Midbrain (tissue), 1 donor: ENCODE measurements at places on chromosomes 1 and 21.
A peak's percentile ranks its signal among the peaks of the same experiment; 100 is the strongest.

- no peak for DNase-seq
These were observed 30.2 kb downstream of the TTC39A start for GRCh38 chr1:51299981-51300670.

- DNase-seq: no peak
These were observed 4.5 kb upstream of the NHLH1 start for GRCh38 chr1:160362168-160362957.

DNA sequence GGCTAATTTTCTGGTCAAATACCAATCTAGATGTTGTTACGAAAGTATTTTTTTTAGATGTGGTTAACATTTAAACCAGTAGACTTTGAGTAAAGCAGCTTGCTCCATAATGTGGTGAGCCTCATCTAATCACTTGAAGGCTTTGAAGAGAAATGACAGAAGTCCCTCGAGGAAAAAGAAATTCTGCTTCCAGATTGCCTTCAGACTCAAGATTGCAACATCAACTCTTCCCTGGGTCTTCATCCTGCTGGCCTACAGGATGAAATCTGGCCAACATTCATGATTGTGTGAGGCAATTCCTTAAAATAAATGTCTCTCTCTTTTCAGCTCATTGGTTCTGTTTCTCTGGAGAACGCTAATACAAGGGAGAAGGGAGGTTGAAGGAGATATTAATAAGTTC is 32.5 kb upstream of the SSX2IP start:
- no peak for DNase-seq

DNA sequence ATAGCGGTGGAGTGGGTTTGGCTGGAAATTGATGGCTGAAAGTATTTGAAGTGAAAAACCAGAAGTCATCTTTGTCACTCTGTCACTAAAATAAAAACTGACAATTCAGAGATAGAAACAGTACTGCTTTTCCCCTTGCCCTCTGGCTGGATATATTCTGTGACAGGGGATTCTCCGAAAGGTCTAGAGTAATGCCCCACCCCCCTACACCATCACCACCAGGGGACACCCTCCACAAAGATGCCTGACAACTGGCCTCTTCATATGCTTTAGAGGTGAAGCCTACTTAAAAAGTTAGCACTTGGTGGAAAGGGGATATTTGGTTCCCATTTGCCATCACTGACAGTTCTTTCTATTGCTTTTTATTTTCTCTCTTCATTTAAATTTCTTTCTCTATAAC is 73.5 kb downstream of the SGIP1 start:
- no peak for DNase-seq

- no peak for DNase-seq
These were observed 39.8 kb upstream of the SELENON start for GRCh38 chr1:25760122-25760719.

GRCh38 chr1:113995382-113995781 is 16.1 kb downstream of the OLFML3 start:
- no peak for DNase-seq

DNA sequence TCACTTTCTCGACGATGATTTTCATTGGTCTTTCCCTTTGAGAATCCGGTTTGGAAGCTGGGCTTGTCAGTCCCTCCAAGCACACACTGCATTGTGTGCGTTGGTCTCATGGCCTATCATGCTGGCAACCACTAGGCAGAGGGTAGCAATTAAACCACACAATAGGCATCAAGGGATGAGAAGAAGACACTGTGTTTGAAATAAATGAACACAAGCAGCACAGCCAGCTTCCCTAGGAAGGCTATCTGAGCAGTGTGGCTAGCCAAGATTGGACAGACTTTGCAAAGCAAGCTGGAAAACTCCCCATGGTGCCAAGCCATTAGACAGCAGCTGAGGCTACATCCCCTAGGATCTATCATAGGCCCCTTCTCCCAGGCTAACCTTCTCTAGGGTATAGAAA is 288.7 kb downstream of the NUF2 start:
- DNase-seq: no peak

GRCh38 chr1:32907435-32907834 is 6.2 kb upstream of the TMEM54 start:
- no peak for DNase-seq

DNA sequence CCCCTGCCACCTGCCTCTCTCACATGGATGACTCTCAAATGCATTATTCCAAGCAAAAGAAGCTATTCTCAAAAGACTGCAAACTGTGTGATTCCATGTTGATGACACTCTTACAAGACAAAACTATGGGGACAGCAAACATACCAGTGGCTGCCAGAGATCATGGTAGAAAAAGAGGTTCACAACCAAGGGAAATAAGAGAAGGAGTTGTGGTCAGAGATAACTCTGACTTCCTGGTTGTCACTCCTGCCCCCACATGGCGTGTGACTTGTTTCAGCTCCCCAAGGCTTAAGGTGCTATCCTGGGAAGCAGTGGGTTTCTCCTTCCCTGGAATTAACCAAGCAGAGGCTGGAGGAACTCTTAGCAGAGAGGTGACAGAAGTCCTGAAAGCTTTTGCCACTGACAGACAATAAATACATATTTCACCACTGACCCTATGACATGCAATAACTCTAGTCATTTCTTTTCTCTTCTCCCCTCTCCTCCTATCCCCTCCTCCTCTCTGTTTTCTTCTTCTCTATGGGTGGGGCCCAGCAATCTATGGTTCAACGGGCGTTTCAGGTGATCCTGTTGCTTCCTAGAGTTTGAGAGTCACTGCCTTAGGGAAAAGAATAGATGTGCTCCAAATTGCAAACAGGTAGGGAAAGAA is 185.1 kb downstream of the FCRL5 start:
- DNase-seq: no peak

DNA sequence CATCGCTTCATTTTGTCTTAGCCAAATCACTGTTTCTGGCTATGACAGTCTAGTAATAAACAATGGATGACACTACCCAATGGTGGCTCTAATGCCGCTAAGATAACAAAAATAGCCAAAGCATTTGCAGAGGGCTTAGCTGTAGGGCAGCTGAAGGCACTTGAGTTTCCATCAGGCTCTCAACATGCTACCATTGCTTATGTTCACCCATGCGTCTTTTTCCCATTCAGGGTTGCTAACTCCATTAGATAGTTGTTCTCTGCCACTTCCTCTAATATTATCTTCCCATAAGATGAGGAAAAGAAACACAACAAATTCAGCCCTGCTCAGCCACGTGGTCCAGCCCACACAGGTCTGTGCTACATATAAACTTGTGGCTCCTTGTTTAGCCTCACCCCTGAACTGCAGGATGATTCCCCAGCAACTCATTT is 159.6 kb downstream of the TOMM20 start:
- no peak for DNase-seq

DNA sequence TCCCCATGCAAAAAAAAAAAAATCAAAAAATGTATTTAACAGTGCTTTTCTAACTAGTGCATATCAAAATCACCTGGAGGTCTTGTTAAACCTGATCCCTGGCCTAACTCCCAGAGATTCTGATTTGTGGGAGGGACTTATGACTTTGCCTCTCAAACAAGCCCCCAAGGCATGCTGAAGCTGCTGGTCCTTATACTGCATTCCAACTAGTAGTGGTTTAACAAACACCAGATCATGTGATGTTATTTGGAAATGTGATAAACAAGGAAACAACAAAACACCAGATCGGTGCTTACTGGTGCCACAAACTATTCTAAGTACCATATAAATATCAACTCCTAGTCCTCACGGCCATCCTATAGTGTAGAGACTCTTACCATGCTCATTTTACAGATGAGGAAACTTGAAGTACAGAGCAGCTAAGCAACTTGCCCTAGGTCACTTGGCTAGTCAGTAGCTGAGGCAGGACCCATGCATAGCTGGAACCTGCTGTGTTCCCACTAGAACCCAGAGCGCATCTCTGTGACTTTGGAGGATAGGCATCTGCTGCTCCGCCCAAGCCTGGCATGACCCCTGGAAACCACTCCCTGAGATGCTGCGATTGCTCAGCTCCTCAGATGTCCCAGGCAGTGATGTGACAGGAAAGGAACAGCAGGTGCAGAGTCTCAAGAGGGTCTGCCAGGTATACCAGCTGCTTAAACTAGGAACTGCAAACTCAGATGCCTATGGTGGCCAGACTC is 38.1 kb downstream of the SOX13 start:
- DNase-seq: no peak

DNA sequence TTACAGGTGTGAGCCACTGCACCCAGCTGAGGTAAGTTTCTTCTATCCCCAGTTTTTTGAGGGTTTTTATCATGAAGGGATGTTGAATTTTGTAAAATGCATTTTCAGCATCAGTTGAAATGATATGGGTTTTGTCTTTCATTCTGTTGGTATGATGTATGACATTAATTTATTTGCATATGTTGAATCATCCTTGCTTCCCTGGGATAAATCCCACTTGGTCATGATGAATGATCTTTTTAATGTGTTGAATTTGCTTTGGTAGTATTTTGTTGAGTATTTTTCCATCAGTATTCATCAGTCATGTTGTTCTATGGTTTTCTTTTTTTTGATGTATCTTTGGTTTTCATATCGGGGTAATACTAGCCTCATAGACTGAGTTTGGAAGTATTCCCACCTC is 141.0 kb downstream of the RPS6KC1 start:
- no peak for DNase-seq

DNA sequence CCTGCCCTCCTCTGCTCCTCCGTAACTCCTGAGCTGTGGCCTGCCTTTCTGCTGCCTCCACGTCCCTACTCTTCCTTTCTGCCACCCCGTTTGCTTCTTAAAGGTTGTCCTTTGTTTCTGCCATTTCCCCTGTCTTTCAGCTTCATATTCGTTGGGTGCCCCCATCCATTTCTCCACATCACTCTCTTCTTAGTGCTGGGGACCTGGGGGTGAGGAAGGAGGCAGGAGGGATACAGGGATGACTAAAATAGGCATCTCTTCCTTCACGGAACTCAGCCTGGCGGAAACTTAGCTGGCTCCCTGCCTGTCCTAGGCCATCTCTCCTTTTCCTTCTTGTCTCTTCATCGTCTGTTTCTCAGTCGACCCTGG is 67.0 kb upstream of the CD1D start:
- DNase-seq: no peak

DNA sequence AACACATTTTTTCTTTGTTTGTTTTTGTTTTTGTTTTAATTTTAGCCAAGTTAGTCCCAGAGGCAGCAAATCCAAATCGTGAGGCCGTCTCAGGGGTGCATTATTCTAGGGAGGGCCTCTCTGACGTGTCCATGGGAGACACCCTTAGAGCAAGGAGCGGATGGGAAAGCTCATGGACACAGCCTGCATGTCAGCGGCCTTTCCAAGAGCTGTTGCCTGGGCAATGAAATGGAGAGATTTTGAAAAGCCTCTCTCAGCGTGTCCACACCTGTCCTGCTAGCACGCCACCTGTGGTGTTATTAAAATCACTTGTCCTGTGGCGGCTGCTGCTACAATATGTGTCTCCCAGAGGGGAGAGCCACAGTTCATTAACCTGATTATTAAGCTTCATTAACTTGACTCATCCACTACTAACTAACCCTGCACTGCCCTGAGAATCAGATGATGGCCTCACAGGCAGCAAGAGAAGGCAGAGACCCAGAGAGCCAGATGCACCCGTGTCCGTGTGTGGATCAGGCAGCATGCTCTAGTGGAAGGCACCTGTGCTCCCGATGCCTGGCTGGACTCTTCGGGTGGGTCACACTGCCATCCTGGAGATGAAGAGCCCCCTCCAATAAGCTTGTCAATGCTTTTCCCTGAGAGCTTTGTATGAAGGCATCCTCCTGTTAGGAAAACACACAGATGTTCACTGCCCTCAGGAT is 133.3 kb downstream of the PGBD5 start:
- no peak for DNase-seq

- no peak for DNase-seq
These were observed 490.6 kb downstream of the KIF26B start for GRCh38 chr1:245645406-245645805.

- DNase-seq: no peak
These were observed 306.2 kb downstream of the NFIA start for GRCh38 chr1:61388566-61388965.

GRCh38 chr1:53850082-53850673 is 12.1 kb upstream of the NDC1 start:
- no peak for DNase-seq

DNA sequence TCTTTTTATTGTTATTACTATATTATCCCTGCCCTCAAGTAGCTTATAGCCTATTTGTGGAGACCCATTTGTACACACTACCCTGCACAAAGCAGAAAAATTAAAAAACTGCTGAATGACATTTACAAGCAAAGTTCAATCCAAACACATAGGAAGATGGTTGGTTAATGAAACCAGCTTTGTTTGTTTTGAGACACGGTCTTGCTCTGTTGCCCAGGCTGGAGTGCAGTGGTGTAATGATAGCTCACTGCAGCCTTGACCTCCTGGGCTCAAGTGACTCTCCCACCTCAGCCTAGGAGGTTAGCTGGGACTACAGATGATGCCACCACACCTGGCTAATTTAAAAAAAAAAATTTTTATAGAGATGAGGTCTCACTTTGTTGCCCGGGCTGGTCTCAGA is 31.6 kb downstream of the TGFB2 start:
- DNase-seq: no peak

GRCh38 chr1:215643592-215644321 is 76.7 kb downstream of the KCTD3 start:
- DNase-seq: no peak

- peak; percentile 13 for DNase-seq
These were observed 10.4 kb upstream of the TMEM240 start for GRCh38 chr1:1550591-1551432.

GRCh38 chr1:80363689-80364475 is 1357.4 kb upstream of the ADGRL4 start:
- DNase-seq: no peak

GRCh38 chr1:184820218-184820750 is 65.6 kb upstream of the EDEM3 start:
- no peak for DNase-seq

- no peak for DNase-seq
These were observed 11.9 kb downstream of the WNT9A start for GRCh38 chr1:227935826-227936225.

DNA sequence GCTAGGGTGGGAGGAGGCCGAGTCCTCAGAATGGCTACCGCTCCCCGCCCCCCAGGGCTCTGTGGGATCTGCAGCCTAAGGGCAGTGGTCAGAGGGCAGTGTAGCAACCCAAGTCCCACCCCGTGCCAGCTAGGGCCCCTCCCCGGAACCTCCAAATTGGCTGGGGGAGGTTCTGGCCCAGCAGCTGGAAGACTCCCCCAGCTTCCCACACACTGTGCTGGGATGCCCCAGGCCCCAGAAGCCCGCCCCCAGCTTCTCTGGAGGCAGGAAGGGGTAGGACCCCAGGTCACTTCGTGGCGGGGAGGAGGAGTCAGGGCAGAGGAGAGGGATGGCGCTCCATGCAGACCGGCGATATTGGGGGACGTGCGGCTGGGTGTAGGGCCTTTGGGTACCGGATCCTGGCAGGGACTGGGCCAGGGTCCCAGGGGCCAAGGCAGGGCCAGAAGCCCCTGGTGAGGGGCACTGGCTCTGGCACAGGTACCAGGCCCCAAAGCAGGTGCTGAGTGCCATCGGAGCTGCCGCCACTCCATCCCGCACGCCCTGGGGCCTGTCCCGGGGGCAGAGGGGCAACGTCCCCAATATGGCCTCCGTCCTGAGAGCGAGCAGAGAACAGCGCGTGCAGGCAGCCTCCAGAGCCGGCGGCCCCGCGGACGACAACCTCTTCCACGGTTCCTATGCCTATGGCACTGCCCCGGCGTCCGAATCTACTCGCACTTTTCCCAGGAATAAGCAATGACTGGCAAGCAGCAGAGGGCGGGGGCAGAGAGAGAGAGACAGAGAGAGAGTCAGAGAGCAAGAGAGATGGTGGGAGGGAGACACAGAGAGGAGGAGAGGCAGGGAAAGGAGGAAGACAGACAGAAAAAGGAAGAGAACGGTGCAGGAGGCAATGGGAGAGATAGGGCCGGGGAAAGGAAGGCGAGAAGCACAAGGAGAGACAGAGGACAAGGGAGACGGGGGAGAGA is 65.7 kb downstream of the RAP1GAP start:
- no peak for DNase-seq

- no peak for DNase-seq
These were observed 26.7 kb upstream of the NGF start for GRCh38 chr1:115364780-115365155.
